ENCODE measurements at places on chromosomes 6 and 20.
A peak's percentile ranks its signal among the peaks of the same experiment; 100 is the strongest.

DNA sequence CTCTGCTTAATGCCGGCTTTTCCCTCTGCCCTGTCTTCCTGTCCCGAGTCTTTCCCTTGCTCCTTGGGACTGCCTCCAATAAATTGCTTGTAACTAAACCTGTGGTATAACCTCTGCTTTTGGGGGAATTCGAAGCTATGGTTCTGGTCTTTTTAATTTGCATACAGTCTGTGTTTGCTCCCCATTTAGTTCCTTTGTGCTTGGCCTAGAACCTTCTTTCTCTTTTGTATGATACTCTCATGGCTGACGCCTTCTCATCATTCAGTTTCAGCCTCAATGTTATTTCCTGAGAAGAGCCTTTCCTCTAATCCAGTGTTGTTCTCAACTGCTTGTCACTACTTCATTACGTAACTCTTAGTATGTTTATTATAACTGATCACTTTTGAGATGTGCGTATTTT is 248.0 kb downstream of the PHF3 start:
- DNase-seq: no peak

- no peak for DNase-seq
Measured at GRCh38 chr6:2973676-2974075, 2.3 kb upstream of the SERPINB6 start.

- no peak for DNase-seq
Measured at GRCh38 chr20:17823409-17824144, 123.8 kb downstream of the BANF2 start.

- DNase-seq: no peak
Measured at GRCh38 chr6:130076512-130076911, 58.1 kb downstream of the L3MBTL3 start.

- DNase-seq: no peak
Measured at GRCh38 chr20:10565922-10566897, 107.6 kb downstream of the JAG1 start.

- DNase-seq: no peak
Measured at GRCh38 chr20:43838703-43839060, 76.0 kb upstream of the TOX2 start.

DNA sequence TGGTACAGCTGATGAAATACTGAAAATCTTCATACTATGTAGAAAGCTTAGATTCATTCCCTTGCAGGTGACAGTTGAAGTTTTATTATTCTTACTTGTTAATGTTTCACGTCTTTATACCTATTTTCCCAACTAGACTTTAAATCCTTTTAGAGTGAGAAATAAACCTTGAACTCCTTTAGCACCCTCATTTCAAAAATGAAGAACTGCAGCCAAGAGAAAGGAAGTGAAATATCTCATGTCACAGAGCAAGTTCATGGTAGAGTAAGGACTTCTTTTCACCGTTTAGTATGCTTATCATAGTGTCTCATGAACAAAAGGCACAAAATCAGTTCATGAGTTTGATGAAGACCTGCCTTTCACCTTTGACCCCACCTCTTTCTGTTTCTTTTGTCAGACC is 38.5 kb downstream of the ORC3 start:
- DNase-seq: no peak

- DNase-seq: no peak
Measured at GRCh38 chr6:54262971-54263370, 45.3 kb upstream of the TINAG start.

GRCh38 chr6:107684996-107685395 is 139.1 kb downstream of the SCML4 start:
- DNase-seq: no peak

DNA sequence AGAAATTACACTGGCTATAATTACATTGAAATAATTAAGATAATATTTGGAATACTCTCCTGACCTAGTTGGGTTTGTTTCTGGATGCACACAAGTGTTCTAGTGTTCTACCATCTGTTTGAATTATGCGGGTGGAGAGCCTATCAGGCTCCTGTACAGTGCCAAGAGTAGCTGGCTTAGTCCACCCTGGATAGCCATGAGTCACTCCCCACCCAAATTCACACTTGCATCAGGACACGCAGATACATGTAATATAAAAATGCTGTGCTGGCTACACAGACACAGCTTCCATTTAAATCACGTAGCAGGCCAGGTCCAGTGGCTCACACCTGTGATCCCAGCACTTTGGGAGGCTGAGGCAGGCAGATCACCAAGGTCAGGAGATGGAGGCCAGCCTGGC is 686.2 kb upstream of the SLC35B3 start:
- no peak for DNase-seq

DNA sequence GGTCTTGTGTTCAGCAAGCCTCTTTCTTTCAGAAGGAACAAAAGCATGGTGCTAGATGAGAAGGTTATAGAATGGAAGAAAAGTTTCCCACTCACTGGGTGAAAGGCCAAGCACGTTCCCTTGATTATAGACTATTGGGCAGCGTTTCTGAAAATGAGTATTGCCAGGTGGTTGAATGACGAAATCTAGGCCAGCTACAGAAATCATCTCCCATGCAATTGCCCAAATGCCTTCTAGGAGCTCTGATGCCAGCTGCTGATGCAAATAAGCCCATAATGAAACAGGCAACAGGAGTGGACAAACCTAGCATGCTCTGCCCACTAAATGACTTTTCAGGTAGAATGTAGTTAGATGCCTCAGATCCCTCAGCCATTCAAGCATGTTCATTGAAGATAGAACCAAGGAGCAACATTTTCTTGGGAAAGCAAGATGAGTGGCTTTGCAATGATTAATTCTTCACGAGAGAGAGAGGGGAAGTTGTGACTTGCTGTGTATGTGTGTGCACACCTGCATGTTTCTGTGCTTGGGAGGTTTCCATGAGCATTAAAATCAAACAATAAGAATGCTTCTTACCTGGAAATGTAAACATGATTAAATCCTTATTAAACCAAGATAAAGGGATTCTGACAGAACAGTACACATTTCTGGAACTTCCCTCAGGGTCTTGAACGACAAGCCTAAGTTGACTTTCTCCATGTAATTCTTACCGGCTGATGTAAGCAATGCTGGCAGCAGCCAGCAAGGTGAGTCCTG is 43.6 kb downstream of the ADTRP start:
- DNase-seq: no peak

DNA sequence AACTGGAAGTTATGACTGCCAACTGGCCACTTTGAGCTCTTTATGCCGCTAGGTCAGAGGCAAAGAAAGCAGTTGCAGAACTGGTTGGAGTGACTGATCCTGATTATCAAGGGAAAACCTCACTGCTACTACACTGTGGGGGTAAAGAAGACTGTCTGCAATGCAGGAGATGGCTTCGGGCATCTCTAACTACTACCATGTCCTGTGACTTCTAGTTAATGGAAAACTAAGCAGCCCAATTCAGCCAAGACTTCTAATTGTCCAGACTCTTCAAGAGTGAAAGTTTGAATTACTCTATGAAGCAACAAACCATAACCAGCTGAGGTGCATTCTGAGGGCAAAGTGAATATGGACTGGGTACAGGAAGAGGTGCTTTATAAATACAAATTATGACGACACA is 773.6 kb upstream of the SLC35B3 start:
- DNase-seq: no peak

GRCh38 chr6:45187836-45188235 is 140.3 kb upstream of the RUNX2 start:
- no peak for DNase-seq

- DNase-seq: no peak
Measured at GRCh38 chr6:56062836-56063235, 184.5 kb downstream of the COL21A1 start.

GRCh38 chr6:14770572-14770971 is 475.3 kb upstream of the JARID2 start:
- no peak for DNase-seq

DNA sequence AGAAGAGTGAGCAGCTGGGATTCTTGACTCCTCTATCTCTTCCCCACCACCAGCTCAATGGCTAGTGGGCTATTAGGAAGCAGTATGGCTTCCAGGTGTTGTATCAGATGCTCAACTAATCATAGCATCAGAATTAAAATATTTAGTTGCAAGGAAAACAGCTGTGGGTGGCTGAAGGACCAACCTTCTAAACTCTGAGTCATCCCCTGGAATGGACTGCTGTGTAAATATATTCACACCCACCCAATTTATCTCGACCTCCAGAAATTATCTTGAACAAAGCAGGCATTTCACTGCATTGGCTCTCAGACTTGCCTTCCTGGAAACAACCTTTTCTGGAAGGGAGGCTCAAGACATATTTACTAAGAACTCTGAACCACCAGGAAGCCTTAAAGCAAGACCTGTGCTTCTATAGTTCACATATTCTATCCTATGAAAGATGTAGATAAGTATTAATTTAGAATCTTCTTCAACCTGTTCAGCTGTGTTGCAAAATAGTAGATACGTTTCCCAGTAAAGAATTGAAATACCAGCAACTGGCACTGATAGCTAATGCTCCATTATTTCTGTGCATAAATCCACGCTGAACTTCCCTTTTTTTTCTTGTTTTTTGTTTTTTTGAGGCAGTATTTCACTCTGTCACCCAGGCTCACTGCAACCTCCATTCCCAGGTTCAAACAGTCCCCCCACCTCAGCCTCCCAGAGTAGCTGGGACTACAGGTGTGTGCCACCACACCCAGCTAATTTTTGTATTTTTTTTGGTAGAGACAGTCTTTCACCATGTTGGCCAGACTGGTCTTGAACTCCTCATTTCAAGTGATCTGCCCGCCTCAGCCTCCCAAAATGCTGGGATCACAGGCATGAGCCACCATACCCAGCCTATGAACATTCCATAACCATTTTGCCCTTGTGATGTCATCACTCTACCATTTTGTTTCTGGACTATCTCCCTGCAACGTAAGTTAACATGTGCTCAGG is 56.9 kb upstream of the CD2AP start:
- DNase-seq: no peak

- no peak for DNase-seq
Measured at GRCh38 chr20:62911701-62912280, 14.5 kb downstream of the DIDO1 start.

DNA sequence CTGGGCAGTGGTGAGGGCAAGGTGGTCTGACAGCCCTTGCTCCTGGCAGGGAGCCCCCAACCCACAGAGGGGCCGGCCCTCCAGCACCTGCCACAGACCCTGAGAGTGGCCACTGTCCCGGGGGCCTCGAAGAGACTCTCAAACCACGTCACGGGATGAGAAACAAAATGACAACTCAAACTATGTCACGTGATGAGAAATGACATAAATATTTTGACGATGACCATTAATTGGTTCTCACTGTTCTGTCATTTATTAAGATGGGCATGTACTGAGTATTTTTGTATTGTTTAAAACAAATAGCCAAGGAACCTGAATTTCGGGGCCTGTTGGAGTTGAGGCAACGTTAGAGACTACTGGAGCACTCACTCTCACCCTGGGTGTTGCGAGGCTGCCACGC is 135.5 kb downstream of the WDR27 start:
- no peak for DNase-seq

DNA sequence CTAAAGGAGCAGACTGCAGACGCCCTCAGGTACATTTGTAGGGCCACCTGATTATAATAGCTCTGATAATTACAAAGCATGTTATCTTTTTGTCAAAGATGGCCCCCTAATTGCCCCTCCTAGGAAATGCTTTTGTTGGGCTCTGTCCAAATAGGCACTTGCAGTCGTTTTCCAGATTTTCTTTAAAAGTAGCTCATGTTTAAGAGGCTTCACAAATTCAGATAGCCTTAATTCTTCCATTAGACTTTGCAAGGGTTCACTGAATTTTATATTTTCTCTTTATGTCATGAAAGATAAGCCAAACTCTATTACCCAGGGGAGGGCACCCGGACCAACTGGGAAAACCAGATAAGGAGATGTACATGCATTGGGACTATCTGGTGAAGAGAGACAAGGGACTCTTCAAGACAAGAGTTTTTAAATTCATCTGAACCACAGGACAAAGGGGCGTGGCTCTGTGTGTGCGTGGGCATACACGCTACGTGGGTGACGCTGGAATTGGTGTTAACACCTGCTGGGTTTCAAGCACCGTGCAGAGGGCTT is 95.6 kb downstream of the TOX2 start:
- no peak for DNase-seq

- no peak for DNase-seq
Measured at GRCh38 chr6:14288910-14289309, 171.3 kb downstream of the CD83 start.

- DNase-seq: peak; percentile 34
Measured at GRCh38 chr6:28586962-28587745, 61.5 kb downstream of the GPX5 start.

- DNase-seq: no peak
Measured at GRCh38 chr6:25157842-25158241, 121.3 kb upstream of the CARMIL1 start.

DNA sequence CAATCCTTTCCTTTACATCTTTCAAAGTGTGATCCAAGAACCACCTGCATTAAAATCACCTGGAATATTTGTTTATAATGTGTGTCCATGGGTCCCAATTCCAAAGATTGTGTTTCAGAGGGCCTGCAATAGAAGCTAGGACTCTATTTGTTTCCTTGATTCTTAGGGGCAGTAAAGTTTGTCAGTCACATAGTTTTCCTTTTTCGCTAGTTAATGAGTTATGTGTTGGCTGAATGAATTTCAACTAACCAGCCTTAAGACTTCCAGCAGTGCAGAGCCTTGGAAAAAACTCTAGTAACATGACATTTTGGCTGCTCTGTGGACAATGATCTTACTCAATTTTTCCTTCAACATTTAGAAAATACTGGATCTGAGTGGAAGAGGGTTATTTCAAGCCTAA is 11.3 kb downstream of the FAM217A start:
- no peak for DNase-seq

DNA sequence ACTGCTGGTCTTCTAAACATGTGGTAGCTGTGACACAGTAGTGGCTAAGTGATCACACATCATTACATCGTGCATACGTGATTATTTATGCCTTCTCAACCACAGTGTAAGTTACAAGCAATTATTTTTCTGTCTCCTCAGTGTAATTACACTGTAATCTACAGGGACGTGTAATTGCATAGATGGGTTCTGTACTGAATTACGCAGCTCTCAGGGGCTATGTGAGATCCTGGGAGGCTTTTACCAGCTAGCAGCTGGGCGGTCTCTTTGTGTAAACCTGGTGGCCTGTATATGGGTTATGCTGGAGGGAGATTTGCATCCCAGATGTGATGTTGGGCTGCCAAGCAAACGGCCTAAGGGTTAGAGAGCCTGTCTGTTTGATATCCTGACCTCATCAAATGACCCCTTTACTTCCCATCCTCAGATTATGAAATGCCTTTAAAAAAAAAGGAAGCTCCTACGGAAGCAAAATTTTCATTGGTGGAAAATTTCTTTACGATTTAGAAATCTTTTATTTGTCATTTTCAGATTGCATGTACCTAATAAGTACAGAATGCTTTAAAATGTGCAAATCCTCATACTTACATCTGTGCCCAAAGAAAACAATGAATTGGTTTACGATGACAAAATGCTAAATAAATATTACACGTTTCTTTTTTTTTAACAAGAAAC is 402.8 kb upstream of the JAG1 start:
- no peak for DNase-seq

GRCh38 chr20:25510202-25510601 is 75.1 kb downstream of the NINL start:
- no peak for DNase-seq

GRCh38 chr6:164062872-164063271 is 648.4 kb downstream of the QKI start:
- DNase-seq: no peak

Measured in activated T-cell treated with anti-CD3 and anti-CD28 coated beads for 1 hour (primary cell).